NCI-H187 (cell line): ENCODE measurements at places on chromosomes 7 and 10.

- no peak for DNase-seq
Measured at GRCh38 chr7:135697276-135698049, 30.5 kb downstream of the SLC13A4 start.

GRCh38 chr10:21285742-21286331 lies 239.6 kb downstream of the SKIDA1 start:
- no peak for DNase-seq

DNA sequence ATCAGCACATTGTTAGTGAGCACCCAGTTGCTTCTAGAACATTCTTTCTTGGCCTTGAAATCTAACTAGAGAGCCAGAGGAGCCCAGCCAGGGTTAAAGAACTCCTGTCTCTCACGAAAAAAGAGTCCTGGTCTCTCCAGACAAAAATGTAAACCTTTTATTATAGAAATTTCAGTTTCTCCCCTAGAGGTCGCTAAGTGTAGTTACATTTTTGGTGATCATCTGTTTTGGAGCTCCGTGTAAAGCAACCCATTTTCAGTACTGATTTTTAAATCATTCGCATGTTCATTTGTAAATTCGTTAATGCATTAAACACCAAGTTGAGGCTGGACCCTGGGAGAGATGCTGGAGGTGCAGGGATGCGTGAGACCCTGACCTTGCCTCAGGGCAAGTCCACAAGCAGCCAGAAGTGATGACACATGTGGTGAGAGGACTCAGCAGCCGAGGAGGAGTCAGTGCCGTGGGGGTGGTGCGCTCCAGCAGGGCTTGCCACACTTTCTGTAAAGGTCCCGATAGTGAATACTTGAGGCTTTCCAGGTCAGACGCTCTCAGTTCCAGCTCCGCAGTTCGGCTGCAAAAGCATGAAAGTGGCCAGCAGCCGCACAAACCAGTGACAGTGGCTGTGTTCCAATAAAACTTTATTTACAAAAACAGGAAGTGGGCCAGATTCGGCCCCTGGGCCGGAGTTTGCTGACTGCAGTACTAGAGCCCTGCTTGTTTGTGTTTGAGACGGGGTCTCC lies 578.6 kb upstream of the FOXK1 start:
- DNase-seq: no peak

GRCh38 chr10:70583669-70584037 lies 18.9 kb downstream of the PRF1 start:
- no peak for DNase-seq

DNA sequence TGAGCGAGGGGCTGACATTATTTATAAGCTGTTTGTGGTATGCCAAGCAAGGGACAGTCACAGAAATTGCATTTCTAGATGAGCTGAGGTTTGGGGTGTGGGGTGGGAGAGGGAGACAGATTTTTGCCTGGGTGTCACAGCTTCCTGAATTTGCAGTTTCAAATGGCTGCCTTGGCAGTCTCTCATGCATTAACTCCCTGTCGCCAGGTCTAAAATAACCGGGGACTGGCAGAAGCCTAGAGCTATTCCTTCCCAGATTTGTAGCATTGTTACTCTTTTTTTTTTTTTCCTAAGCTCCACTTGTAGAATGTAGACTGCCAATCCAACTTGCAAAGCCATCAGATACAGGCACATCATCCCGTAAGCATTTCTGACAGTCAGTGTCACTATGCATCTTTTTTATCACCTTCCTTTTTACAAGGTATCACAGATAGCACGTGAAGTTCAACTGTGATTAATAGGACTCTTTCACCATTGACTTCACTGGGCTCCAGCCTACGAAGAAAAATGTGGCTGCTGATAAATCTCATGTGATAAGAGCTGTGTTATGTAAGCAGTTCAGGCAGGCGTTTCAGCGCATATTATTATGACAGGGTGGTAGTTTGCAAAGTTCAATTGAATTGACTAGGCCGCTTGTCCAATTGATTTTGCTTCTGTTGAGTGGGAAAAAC lies 130.7 kb upstream of the CELF2 start:
- no peak for DNase-seq

GRCh38 chr10:54800741-54801421 lies at the start of gene PCDH15:
Gene PCDH15, minus strand, starts transcription at chr10:54801231. Its CDS starts 136,969 bp downstream, at chr10:54664262.
- DNase-seq: no peak

DNA sequence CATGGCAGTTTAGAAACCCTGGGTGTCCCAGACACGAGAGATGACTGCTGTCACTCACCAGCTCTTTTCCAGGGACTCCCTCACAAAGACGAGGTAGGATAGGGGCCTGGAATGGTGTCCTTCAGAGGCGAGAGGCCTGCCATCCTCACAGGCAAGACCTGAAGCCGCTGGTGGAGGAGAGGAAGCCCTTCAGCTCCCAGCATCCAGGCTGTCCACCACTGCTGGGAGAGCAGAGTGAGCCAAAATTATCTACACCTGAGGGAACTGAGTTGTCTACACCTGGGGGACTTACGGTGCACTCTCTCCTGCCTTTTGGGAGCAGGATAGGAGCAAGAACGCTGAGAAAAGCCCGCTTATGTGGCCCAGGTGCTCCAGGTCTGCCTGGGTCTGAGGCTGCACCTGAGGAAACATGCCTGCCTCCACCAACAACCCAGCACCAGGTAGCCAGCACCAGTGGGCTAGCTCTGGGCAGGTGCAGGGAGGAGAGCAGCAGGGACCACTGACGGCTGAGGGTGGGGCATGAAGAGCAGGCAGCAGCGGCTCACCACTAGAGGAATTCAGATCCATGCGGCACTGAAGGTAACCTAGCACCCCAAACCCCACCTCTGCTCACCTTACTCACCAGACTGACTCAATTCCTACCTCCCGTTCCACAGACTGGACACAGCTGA lies 357.2 kb downstream of the SH2D4B start:
- DNase-seq: no peak
